Stimulated activated CD4-positive, alpha-beta T cell treated with anti-CD3 and anti-CD28 coated beads, Interleukin-2, amount 100 ng/mL, for 24 hours (primary cell): ENCODE measurements at places on chromosomes 3 and 15.

- no peak for DNase-seq
These were observed 161.0 kb upstream of the UBE2E2 start for GRCh38 chr3:23041918-23042696.

DNA sequence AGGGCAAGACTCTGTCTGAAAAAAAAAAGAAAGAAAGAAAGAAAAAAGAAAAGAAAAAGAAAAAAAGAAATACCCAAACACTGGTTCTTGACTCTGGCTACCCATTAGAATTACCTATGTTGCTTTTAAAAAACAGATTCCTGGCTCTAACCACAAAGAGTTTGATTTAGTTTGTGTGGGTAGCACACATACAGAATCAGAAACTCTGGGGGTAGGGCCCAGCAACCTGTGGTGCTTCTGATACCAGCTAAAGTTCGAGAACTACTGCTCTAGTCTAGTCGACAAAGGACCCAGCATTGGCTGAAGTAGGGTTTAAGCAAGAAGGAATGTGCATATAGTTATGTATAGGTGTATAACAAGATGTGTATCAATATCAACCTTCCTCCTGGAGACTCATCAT lies 392.7 kb downstream of the EFHB start:
- DNase-seq: no peak

- no peak for DNase-seq
These were observed 25.8 kb downstream of the TMEM45A start for GRCh38 chr3:100518244-100518643.

GRCh38 chr15:64642875-64643274 lies 132.5 kb downstream of the RBPMS2 start:
- no peak for DNase-seq

DNA sequence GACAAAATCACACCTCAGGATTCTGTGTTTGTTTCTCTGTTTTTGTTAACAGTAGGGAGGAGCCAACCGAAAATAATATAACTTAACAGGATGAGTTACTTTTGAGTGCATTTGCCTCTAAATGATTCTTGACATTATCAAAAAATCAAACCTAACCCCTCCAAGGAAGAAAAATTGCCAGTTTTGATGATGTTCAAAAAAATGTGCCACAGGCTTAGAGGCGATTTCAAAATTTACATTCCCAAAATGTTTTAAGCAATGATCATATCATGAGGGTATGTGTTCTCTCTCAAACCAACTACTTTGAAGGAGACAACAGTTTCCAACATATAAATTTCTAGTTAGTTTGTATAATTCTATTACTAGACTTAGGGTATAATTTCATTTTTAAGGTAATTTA lies 6.7 kb downstream of the VGLL3 start:
- no peak for DNase-seq

GRCh38 chr3:171558188-171558696 lies 98.0 kb upstream of the TNIK start:
- DNase-seq: no peak
